Activated CD4-positive, CD25-positive, alpha-beta regulatory T cell (primary cell): ENCODE measurements at places on chromosomes 5 and 9.

DNA sequence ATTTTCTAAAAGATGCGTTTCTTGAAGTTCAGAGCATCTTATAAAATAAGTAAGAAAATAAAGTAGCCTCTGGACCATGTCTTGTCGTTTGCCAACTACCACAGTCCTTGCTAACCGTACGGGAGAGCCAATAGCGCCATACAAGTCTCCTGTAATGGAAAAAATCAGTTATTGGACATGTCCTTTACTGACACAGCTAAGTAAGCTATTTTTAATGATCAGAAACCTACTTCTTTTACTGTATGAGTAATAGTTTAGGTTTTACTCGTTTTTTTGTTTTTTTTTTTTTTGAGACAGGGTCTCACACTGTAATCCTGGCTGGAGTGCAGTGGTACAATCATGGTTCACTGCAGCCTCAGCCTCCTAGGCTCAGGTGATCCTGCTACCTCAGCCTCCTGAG lies 37.7 kb upstream of the RAPGEF6 start:
- DNase-seq = no peak

- DNase-seq = no peak
Observed at GRCh38 chr9:110131499-110131898, 76.5 kb downstream of the C9orf152 start.

DNA sequence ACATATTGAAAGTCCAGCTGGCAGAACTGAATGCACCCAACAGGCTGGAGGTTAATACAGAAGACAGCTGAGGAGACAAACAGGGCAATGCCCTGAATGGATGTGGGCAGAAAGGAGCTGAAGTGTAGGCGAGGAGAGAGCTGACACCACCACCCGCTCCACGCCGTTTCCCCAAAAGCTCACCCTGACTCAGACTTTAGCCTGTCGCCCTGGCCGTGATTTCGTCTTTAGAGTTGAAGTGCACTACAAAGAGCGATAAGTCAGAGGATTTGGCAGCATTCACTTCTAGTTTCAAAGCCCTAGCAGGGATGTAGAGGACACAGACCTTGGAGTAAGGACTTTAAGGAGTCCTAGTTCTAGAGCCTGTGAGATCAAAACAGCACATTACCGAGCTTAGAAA lies 2.2 kb upstream of the ERAP1 start:
- no peak for DNase-seq

DNA sequence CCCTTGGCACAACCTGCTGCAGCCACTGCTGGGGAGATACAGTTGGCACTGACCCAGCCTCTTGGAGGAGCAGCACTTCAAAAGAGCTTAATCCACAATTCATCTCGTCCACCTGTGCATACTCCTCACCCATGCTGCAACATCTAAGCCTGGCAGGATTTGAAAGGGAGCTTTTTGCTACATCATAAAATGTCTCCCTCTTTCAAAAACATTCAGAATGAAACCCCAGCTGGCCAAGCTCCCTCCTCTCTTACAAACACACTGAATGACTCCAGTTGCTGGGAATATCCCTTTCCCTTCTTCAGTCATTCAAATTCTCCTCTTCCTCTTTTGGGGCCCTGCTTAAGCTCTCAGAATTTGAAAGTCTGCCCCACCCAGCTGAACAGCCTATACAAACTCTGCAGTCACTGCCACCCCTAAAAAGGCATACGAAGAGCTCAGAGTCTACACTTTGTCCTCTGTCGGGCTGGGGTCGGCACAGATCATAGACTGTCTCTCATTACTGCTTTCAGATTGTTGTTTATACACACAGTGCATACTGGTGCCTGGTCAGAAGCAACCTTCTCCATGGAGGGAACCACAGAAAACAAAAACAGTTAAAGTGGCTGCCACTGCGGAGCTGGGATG lies 8.8 kb upstream of the C5orf15 start:
- no peak for DNase-seq

- no peak for DNase-seq
Observed at GRCh38 chr9:35563791-35564197, 41.3 kb upstream of the TESK1 start.

DNA sequence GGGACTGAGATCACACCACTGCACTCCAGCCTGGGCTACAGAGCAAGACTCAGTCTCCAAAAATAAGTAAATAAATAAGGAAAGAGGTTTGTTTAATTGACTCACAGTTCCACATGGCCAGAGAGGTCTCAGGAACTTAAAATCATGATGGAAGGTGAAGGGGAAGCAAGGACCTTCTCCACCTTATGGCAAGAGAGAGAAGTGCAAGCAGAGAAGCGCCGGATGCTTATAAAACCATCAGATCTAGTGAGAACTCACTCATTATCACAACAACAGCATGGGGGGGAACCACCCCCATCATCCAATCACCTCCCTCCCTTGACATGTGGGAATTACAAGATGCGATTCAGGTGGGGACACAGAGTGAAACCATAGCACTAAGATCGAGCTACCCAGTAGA lies 22.8 kb upstream of the RGMB start:
- DNase-seq = no peak

GRCh38 chr5:135353952-135354721 lies 44.9 kb downstream of the MACROH2A1 start:
- DNase-seq = no peak

- DNase-seq = no peak
Observed at GRCh38 chr5:159405611-159406031, 75.3 kb upstream of the IL12B start.

- DNase-seq = no peak
Observed at GRCh38 chr5:33261747-33262146, 179.0 kb upstream of the TARS1 start.

DNA sequence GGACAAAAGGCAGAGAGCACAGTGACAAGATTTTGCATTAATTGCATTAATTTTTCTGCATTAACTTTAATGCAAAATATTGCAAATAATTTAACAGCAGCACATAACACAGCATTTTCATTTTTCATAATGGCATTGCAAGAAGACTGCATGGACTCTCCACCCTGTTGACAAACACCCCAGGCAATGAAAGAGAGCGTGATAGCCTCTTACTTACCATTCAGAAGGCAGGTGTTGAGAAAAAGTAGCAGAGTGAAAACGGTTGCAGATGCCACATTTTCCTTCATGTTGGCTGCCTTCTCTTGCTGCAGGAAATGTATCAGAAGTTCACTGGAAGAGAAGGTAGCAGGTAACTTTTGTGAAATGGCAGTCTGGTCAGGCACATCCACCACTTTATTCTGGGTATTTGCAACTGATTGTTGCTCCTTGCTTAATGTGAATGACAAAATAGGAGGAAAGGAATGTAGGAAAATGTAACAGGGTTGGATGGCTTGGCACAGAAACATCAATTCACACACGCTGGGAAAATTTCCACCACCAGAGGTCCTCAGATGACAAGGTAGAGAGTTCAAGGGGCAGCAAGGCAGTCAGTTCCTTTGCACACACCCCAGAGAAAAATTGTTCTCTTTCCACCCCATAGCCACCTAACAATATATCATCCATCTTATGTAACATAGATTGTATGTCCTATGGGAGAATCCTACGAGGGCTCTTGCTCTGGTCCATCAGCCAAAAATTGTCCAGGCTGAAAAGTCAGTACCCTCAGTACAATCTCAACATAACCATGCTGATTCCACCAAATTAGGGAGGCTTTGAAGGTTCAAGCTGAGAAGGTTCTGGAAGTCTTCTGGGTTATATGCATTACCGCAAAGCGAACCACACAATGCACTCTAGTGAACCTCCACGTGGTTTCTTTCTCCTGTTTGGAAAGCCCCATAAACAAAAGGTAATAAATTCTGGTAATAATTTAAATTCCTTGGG lies 41.9 kb upstream of the AGXT2 start:
- peak; percentile 5 for DNase-seq

- DNase-seq = no peak
Observed at GRCh38 chr5:93578813-93579691, 2.0 kb downstream of the NR2F1-AS1 start.

DNA sequence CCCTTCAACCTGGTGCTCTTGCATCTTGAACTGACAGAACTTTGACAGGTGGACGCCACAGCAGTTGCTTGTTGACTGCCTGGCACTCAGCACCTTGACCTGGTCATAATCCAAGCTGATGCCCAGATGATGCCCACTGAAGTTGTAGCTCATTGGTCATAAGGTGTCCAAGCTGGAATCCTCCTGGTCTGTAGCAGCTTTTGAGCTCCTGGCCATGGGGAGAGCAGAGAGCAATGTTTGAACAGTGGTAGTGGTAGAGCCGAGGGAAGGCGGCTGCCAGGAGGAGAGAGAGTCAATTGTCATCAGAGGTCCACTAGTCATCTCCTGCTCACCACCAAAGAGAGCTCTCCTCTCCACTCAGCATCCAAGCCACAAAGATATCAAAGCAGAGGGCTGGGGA lies 23.3 kb downstream of the CSF2 start:
- DNase-seq = no peak

- DNase-seq = no peak
Observed at GRCh38 chr9:129174724-129175514, 3.1 kb downstream of the IER5L start.

DNA sequence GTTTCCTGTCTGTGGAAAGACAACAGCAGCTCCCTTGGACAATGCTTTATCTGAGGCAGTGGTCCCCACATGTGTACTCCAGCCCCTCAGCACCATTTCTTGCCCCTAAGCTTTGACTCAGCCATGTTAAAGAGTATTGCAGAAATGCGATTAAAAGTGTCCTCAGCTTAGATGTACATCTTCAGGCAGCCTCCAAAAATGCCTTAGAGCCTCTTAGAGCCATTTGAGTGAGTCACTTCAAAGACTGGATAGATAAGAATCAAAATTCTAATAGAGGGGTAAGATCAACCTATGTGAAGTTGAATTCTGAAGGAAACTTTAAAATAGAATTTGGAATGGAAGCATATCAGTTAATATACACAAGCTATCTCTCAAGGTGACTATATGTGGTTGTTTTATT lies 296.3 kb downstream of the ADAMTS6 start:
- no peak for DNase-seq

DNA sequence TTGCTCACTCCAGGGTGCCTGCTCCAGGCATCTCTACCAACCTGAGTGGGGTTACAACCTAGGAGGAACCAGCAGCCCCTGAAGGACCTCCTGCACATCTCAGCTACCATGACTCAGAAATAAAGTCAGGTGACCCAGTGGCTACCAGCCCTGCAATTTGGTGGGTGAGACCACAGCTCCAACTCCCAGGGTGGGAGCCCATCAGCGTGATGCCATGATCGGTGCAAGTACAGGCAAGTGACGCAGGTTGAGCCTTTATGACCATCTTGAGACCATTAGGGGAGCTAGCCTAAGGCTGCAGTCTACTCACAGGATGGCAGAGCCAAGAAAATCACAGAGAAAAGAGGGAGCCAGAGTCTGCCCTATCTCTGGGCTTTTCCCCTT lies 8.6 kb downstream of the SEPTIN8 start:
- DNase-seq = no peak

GRCh38 chr9:92616655-92617111 lies 53.2 kb downstream of the IPPK start:
- no peak for DNase-seq

DNA sequence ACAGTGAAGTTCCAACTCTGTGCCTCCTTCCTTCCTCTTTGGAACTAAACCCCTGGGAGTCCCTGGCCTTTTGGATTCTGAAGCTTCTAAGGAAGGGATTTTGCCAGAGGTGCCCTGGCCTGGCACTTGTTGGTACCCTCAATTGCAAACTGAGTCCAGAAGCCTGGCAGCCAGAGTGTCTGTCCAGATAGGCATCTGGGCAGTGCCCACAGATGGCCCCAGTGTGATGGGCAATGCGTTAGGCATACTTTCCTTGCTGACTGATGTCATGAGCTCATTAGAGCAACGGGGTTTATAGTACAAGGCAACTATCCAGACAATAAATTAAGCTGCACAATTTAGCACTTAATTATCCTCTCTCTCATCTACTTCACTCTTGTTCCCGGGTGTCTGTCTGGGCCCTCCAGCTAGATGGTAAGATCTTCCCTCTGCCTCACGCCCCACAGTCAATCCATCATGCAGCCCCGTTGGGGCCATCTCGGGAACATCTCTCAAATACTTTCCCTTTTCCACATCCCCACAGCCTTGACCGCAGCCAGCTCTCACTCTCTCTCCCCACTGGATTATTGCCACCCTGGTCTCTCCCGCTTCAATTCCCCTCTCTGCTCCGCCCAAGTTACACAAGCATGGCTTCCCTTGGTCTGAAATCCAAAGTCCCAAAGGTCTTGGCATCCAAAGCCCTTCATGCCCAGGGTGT lies 157.5 kb upstream of the SMIM23 start:
- DNase-seq = no peak

GRCh38 chr5:120926471-120926870 lies 462.4 kb downstream of the PRR16 start:
- DNase-seq = no peak

DNA sequence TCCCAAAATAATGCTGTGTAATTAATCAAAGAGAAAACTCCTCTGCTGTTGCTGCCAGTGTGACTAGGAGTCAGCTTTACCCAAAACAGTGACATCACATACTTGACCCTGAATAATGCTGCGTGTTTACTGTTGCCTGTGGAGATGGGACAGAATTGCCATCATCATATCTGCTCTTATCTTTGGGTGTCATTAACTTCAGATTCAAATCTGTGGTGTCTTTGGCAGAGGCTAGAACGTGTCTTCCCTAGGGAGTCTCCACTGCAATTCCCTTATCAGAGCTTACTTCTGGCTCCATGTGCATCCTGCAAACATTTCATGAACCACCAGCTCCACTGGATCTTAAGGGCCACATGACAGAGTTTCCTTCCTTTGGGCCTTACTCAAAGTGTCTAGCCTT lies 88.9 kb upstream of the MRPS30 start:
- DNase-seq = no peak

DNA sequence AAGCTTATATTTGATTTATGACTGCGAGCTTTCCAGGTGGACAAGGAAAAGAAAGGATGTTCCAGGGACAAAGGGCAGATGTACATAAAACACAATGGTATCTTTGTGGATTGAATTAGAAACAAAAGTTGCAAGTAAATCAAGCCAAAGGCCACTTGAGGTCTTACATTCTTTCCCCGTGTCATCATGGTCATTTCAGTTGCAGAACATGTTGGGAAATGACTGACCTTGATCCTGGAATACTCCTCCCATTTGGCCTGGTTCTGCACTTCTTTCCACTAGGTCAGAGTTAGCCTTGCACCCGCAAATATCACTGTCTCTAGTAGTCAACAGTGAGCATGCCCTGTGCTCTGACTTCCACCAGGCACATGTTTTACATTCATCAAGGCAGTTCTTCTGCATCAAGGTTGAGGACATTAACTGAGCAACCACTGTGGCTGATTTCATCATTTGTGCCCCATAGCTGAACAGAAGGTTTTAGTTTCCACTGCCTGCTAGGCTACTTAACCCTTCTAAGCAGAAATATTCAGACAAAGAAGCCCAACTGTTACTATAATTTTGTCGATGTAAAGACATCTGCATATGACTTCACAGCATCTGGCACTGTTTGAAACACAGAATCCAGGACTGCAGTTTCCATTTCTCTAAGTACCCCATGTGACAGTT lies 1161.7 kb upstream of the DMAC1 start:
- DNase-seq = no peak

DNA sequence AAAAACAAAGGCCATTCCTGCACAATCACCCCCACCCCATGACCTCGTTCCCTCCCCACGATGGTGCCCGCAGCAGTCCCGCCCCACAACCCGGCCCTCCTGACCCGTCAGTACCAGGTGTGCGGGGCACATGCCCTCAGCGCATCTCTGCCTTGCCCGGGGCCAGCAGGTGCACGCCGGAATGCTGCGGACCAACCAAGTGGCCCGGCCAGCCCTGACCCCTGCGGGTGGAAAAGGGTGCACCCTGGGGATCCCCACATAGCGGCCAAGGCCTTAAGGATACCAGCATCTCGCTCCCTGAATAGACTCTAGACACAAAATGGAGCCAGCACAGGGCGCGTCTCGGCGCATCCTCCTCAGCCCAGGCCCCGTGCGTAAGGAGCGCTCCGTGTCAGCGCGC lies 6.0 kb downstream of the SFXN1 start:
- DNase-seq = no peak

GRCh38 chr9:127915801-127916719 lies 781 bp downstream of the ST6GALNAC4 start:
- no peak for DNase-seq
